ENCODE measurements at places on chromosomes 16 and 17.

- no peak for DNase-seq
Observed at GRCh38 chr17:6196355-6196754, 126.2 kb downstream of the WSCD1 start.

GRCh38 chr17:14489986-14490385 is 189.1 kb downstream of the HS3ST3B1 start:
- DNase-seq, result no peak

DNA sequence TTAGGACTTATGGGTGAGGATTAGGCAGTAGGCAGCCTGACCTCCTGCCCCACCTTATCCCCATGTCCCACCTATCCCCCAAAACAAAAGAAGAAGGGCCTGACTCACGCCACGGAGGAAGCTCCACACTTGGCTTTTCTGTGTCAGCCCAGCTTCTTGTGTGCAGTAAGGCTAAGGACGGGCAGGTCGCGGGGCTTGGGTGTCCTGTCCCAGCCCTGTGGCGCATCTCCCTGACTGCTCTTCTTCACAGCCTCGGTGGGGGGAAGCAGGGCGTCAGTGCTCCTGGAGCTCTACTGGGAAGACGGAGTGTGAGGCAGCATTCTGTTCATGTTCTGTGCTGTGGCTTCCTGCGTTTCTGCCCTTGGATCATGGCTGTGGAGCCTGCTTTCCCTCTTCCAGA is 34.6 kb upstream of the ALDH3A2 start:
- no peak for DNase-seq

DNA sequence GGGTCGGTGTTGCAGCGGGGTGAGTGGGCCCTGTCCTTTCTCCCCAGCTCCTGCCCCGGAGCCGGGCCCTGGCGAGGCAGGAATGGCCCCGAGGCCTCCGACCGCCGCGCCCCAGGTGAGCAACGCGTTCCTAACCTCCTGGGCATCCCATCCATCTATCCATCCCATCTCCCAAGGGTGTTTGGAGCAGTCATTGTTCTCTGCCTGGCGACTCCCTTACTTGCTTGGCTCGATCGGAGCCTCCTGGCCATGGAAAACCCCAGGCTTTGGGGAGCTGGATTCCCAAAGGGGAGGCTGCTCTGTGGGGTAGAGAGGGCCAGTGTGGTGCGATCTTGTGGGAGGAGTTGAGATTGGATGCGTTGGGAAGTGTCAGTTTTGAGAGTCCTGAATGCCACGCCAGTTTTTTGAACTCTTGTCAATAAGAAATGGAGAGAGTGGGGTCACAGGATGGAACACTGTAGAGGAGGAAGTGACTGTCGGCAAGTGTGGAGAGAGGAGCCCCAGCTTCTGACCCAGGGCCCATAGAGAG is 684 bp downstream of the ZFP90 start:
- DNase-seq, result peak; percentile 31

DNA sequence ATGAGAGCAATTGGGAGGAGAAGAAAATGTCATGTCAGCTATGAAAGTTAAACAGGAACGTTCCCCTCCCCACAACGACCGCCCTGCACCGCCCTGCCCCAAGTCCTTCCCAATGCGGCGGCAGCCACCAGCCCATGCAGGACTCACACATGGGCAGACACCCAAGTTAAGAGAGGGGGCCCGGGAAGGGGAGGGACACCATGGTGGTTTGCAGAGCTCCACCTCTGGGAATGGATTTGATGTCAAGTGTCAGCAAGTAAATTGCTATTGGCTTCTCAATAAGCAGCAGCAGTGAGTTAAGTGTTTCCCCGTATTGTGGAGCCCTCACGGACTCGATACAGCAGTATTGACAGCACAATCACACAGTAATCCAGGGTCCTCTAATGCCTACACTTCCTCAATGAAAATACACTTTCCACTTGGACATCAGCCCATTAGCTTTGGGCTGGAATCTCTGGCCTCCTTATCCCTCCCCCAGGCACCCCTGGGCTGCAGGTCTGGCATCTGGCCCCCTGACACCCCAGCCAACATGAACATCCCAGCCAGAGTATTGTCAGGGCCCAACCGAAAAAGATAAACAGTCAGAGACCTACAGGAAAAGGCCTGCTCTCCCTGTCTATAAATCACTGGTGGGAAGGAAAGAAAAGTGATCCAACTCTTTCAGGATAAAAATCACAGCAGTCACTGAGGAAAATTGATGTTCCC is 22.6 kb downstream of the ZFHX3 start:
- DNase-seq, result no peak

- peak; percentile 73 for DNase-seq
Observed at GRCh38 chr16:85395207-85395912, 217.8 kb upstream of the GSE1 start.

- peak; percentile 62 for DNase-seq
Observed at GRCh38 chr17:31525801-31526549, 134.5 kb downstream of the RAB11FIP4 start.

GRCh38 chr17:11493936-11494335 is 104.3 kb upstream of the DNAH9 start:
- no peak for DNase-seq

DNA sequence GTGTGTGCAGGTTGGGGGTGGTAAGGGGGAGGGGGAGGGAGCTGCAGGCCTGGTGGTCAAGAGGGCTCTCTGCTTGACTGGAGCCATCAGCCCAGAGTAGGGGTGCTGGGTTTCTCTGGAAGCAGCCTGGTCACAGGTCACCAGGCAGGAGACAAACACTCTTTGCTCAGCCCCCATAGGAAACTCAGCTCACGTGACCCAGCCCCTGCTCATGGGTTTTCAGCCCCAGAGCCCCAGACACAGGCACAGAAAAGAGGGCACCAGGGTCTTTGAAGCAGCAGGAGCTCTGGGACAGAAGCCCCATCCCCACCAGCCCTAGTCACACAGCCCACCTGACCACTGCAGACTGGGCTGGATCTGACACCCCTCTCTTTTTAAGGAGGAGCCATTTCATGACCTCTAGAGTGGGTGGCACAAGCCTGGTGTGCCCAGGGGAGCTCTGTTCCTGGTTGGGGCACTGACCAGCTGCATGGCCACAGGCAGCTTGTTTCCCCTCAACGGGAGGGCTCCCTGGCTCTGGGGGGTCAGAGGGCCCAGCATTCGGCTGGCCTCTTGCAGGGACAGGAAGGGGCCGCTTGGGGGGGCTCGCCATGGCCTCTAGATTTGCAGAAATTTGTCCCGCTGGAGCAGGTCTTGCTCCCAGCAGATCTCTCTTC is 13.8 kb upstream of the CD79B start:
- DNase-seq, result no peak

- DNase-seq, result no peak
Observed at GRCh38 chr16:78310990-78311561, 211.6 kb downstream of the WWOX start.

DNA sequence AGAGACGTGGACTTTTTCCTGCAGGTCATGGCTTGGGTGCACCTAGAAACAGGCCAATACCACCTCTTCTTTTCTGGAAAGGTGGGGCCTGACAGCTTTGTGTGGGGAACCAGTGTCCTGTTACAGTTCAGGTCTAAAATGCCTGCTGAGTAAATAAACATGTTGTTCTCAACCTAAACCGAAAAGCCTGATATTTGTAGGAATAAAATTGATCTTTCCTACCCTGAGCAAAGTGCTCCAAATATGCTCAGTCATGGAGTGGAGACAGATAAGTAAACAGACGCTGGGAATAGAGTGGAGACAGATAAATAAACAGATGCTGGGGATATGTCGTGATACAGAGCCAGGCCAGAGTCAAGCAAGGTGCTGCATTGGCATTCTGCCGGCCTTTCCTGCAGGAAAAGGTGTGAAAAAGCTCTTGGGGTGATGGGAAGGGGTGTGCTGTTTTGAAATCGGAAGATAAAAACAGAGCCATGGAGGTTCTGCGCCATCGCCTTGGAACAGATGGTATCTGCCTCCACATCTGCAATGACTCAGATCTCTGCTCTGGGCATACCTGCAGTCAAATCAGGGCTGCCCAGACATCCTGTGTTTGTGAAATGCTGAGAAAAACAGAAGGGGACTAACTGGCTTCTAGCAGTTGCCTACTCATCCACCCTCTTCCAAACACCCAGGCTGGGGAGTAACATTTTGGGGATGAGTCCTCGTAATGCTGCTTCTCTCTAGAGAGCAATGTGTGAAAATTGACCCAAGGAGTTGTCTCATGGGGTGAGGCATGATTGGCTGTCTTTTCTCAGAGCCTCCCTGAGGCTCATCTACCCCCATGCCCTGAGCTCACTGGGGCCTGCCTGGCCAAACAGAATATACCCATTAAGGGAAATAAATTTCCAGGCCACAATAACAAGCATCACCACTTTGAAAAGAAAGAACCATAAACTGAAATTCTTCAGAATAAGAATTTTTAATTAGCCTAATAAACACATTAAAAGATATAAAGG is 16.8 kb upstream of the TRPV2 start:
- no peak for DNase-seq

GRCh38 chr17:5809580-5810188 is 225.4 kb upstream of the NLRP1 start:
- DNase-seq, result no peak

DNA sequence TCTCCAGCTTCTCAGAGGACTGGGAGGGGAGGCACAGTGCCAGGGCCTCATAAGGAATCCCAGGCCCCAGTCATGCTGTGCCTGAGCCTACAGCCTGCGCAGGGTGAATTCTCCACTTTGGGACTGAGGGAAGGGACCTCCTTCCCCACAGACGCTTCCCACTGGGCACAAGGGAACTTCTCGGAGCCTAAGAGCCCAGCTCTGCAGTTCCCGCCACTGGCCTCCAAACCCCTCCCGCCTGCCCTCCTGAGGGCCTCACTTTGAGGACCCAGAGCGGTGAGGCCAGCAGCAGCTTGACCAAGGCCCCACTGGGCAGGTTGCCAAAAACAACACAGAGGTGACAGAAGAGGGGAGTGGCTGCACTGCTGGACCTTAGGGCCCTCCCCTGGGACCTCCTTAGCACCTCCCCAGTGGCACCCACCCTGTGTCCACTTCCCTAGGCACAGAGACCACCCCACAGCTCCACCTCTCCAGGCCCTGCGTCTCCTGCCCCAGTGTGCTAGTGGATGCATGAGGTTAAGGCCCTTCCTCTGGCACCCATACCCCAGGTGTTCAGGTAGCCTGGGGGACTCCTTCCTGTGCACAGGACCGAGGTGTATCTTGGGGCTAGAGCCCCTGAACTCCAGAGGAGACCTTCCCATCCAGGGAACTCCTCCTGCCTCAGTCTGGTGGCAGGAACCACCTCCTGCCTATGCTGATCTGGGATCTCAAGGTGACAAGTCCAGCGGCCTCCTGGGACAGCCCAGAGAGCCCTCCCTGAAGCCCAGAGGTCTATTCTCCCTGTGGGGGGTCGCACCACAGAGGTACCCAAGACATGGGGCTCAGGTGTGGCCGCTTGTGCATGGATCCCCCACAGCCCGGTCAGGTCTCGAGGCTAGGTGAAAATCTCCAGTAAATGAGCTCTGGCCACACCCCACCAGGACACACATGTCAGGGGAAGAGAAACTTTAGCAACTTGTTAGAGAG is 3.4 kb downstream of the CASKIN2 start:
- no peak for DNase-seq

GRCh38 chr17:14359163-14360020 is 58.5 kb downstream of the HS3ST3B1 start:
- DNase-seq, result no peak

DNA sequence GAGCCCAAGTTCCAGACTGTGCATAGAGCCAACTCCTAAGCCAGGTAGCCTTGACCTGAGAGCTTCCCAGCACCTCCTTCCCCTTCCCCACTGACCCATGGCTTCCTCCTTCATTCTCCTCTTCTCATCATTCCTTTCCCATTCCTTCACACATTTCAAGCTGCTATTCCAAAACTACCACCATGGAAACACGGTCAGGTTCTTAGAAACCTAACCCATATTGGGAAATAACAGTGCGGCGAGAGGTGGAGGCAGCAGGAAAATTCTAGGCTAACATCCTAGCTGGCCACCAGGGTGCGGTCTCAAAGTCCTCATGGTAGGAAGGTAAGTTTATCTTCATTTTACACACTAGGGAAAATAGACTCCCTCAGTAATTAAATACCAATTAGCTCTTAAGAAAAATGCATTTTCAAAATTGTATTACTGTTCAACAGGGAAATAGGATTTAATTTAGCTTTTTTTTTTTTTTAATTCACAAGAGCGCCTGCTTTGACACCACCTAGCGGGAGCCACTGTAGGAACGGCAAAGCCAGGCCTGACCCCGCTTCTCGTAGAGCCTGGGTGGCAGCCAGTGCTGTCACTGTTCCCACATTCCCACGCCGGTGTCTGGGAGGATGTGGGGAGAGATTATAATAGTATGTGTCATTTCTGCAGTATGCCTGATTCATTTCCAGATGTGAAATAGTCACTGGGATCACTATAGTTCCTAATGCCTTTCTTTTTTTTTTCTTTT is 14.0 kb upstream of the SPHK1 start:
- DNase-seq, result no peak

GRCh38 chr17:72726936-72727335 is 365.6 kb downstream of the SLC39A11 start:
- DNase-seq, result peak; percentile 16

GRCh38 chr16:77328768-77329167 is 106.1 kb downstream of the ADAMTS18 start:
- DNase-seq, result no peak

DNA sequence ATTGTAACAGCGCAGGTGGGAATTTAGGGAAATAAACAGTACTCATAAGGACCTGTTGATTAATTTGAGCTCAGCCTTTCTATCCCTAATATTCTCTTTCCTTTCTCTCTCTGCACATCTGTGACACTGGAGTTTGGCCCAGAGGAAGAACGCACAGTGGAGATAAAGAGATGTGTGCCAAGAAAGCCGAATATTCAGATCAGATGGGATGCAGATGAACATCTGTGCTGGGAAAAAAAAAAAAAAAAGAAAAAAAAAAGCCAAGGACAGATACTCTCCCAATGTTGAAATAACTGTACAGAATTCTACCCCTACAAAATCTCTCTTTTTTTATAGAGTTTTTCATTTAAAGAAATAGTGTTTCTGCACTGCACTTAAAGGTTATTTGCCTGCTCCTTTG is 485.4 kb downstream of the KCNJ2 start:
- DNase-seq, result no peak

- no peak for DNase-seq
Observed at GRCh38 chr16:8867932-8868415, 832 bp downstream of the CARHSP1 start.

- DNase-seq, result no peak
Observed at GRCh38 chr16:78098087-78098486, 1.4 kb upstream of the WWOX start.

- DNase-seq, result peak; percentile 93
Observed at GRCh38 chr17:41655611-41656111, 31.3 kb upstream of the KRT17 start.

GRCh38 chr17:68792042-68792685 is 163.0 kb downstream of the ABCA8 start:
- DNase-seq, result no peak

- DNase-seq, result no peak
Observed at GRCh38 chr17:80970044-80970761, 21.4 kb upstream of the CHMP6 start.

GRCh38 chr17:76659928-76660655 is 16.5 kb upstream of the ST6GALNAC1 start:
- peak; percentile 57 for DNase-seq

GRCh38 chr17:28540231-28540630 is 12.2 kb downstream of the UNC119 start:
- DNase-seq, result no peak
